ENCODE measurements at places on chromosomes 11 and 22. TPM values are rescaled to one million over a fixed set of nuclear protein-coding genes. Genes with fewer than 3 reads are reported as not detected.

LRRC4C gene
- total RNA-seq, result 0.41 TPM

NLRP6 gene
- 0.09 TPM for total RNA-seq

HEPACAM gene
- total RNA-seq, result not detected

ARHGAP42 gene
- 32.5 TPM for total RNA-seq

ANO5 gene
- total RNA-seq, result 6.7 TPM

SAC3D1 gene
- 26.2 TPM for total RNA-seq

KRTAP5-8 gene
- total RNA-seq, result not detected

SGSM1 gene
- 4.1 TPM for total RNA-seq

SMC1B gene
- total RNA-seq, result 0.11 TPM

BEST1 gene
- 0.17 TPM for total RNA-seq

RAB38 gene
- 17.5 TPM for total RNA-seq

CRYBB3 gene
- total RNA-seq, result not detected

GRCh38 chr11:116537709-116538108 is 235.1 kb downstream of the BUD13 start:
- peaks cover 8% of the 10 kb centered on the region for H3K27me3 ChIP-seq
- peaks cover 11% of the 10 kb centered on the region for H3K4me1 ChIP-seq
- DNase-seq, result no peak
- H3K36me3 ChIP-seq, result no peaks in the 10 kb centered on the region
- H3K27ac ChIP-seq, result no peak overlapping the region

GRCh38 chr11:31089117-31089516 is 280.4 kb downstream of the DCDC1 start:
- peaks cover 20% of the 10 kb centered on the region for H3K36me3 ChIP-seq
- H3K27ac ChIP-seq, result no peak overlapping the region
- no peak for DNase-seq

GRCh38 chr11:96293598-96294021 is 49.4 kb downstream of the MAML2 start:
- H3K27ac ChIP-seq, result no peak overlapping the region
- H3K27me3 ChIP-seq, result no peaks in the 10 kb centered on the region
- no peak for DNase-seq
- H3K36me3 ChIP-seq, result no peaks in the 10 kb centered on the region

DNA sequence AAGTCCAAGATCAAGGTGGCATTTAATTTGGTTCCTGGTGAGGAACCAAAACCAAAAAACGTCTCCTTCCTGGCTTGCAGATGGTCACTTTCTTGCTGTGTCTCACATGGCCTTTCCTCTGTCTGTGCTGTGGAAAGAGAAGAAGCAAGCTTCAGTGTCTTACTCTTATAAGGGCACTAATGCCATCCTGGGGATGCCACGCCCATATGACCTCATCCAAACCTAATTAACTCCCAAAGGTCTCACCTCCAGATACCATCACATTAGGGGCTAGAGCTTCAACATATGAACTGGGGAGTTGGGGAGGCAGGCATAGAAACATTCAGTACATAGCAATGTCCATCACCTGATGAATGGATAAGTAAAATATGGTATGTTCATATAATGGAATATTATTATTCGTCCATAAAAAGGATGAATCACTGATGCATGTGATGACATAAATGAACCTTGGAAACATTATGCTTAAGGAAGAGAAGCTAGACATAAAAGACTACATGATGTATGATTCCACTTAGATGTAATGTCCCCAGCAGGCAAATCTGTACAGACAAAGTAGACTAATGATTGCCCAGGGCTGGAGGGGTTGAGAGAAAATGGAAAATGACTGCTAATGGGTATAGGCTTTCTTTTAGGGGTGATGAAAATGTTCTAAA is 78.6 kb upstream of the B3GNT6 start:
- H3K4me3 ChIP-seq, result no peak overlapping the region
- no peak for DNase-seq
- H3K27me3 ChIP-seq, result no peaks in the 10 kb centered on the region
- no peak overlapping the region for H3K27ac ChIP-seq
- peaks cover 6% of the 10 kb centered on the region for H3K4me1 ChIP-seq

DNA sequence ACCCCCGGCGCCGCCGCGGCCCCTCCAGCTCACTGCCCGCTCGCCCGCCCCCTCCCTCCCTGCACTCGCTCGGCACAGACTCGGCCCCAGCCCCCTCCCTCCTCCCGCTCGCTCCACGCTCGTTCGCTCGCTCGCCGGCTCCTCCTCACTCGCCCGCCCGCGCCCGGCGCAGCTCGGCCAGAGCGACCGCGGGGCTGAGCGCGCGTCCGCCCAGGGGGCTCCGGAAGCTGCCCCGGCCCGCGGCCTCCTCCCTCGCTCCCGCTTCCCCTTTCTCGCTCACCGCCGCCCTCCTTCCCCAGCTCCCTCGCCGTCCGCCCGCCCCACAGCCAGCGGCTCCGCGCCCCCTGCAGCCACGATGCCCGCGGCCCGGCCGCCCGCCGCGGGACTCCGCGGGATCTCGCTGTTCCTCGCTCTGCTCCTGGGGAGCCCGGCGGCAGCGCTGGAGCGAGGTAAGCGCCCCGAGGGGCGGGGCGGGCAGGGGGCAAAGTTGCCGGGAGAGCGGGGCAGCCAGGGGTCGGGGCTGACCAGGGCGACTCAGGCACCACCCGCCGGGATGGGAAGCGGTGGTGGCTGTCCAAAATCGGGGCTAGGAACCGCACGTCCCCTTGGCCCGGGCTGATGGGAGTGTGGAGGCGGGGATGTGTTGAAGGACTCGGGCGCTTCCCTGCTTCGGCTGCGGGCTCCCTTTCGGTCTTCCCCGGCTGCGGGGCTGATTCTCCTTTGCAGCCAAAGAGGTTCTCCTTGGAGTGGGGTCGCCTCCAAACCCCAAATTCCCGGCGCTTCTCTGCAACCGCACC is at the start of gene SEZ6L:
SEZ6L (plus strand) TSS at position 148 of the 797 bp plus-strand sequence; CDS start at position 356, 208 bp downstream.
- peak within 1 kb of the TSS; percentile 80 for H3K4me3 ChIP-seq
- peaks cover 72% of the 10 kb centered on the region for H3K27me3 ChIP-seq
- H3K4me1 ChIP-seq, result peaks cover 30% of the 10 kb centered on the region
- H3K27ac ChIP-seq, result no peak within 1 kb of the TSS
- no peaks in the 10 kb centered on the region for H3K36me3 ChIP-seq

- no peaks in the 10 kb centered on the region for H3K4me1 ChIP-seq
- DNase-seq, result no peak
- H3K27me3 ChIP-seq, result no peaks in the 10 kb centered on the region
These were observed 38.2 kb downstream of the SHISA8 start for GRCh38 chr22:41876675-41877074.

GRCh38 chr11:99260696-99261095 is 239.9 kb downstream of the CNTN5 start:
- H3K4me1 ChIP-seq, result no peaks in the 10 kb centered on the region
- H3K27me3 ChIP-seq, result no peaks in the 10 kb centered on the region
- H3K4me3 ChIP-seq, result no peak overlapping the region
- DNase-seq, result no peak

- peaks cover 40% of the 10 kb centered on the region for H3K4me1 ChIP-seq
- no peak overlapping the region for H3K27ac ChIP-seq
- no peaks in the 10 kb centered on the region for H3K27me3 ChIP-seq
- peaks cover 16% of the 10 kb centered on the region for H3K36me3 ChIP-seq
- DNase-seq, result no peak
These were observed 18.7 kb downstream of the LDLRAD3 start for GRCh38 chr11:35962369-35963138.

- no peaks in the 10 kb centered on the region for H3K4me1 ChIP-seq
- peaks cover 16% of the 10 kb centered on the region for H3K36me3 ChIP-seq
- peak overlapping the region; percentile 10 for H3K27ac ChIP-seq
- DNase-seq, result no peak
These were observed 37.6 kb downstream of the ATXN10 start for GRCh38 chr22:45709060-45709739.

DNA sequence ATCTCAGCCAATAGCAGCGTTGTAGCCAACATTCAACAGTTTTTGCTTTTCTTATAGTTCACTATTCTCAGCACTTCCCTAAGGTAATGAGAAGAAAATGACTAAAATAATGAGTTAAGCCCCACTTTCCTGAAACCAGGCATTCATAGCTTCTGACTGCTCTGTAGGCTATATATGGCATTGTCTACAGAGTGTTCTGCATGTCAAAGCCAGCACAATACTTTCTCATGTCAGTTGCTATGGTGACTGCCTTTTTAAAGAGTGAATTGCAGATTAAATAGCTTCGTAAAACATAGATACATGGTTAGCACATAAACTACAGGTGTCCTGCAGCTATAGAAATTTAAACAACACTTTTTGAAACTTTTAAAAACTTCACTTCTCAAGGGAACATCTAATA is 1256.1 kb upstream of the CNTN5 start:
- H3K4me3 ChIP-seq, result no peak overlapping the region
- H3K36me3 ChIP-seq, result peaks cover 5% of the 10 kb centered on the region

- H3K36me3 ChIP-seq, result peaks cover 11% of the 10 kb centered on the region
- no peak overlapping the region for H3K4me3 ChIP-seq
- no peak overlapping the region for H3K27ac ChIP-seq
These were observed 72.2 kb downstream of the CWF19L2 start for GRCh38 chr11:107385361-107385981.

- H3K4me3 ChIP-seq, result no peak overlapping the region
- H3K36me3 ChIP-seq, result no peaks in the 10 kb centered on the region
- no peak overlapping the region for H3K27ac ChIP-seq
- DNase-seq, result no peak
These were observed 7.2 kb upstream of the BID start for GRCh38 chr22:17781319-17782031.

DNA sequence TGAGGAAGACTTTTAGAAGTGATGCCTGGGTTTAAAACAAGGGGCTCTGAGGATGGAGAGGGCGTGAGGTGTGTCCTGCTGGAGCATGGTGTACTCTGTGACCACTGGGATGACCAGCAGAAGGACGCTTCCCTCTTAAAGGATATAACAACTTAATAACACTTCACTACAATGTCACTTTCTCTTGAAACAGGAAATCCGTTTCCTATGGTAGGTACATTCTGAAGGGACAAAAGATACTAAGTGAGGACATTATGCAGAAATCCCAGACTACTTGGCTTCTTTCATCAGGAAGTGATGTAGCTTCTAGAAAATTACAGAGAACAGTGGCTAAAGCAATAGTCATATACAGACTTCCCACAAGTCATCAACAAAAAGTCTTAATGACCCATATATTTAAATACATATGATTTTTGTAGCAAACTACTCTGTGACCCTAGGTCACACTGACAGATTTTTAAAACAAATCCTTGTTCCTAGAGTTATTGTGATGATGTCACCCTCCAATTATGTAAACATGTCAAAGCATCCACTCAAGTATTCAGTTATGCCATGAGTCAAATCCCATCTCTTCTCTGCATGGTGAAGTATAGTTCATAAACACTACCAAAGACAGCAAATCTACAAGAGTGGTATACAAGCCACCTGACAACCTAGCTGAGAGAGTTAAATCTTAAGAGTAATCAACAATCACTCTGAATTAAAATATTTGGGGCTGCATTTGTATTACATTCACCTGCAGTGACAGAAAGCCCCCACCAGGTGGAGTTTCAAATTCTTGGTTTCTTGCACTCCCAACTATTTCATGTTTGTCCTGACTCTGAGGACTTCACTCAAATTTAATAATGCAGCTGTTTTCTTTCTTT is 32.8 kb downstream of the PITPNB start:
- H3K27ac ChIP-seq, result peak overlapping the region; percentile 54
- H3K4me1 ChIP-seq, result peaks cover 55% of the 10 kb centered on the region
- H3K4me3 ChIP-seq, result no peak overlapping the region
- peaks cover 33% of the 10 kb centered on the region for H3K36me3 ChIP-seq
- DNase-seq, result peak; percentile 46
- H3K27me3 ChIP-seq, result no peaks in the 10 kb centered on the region

DNA sequence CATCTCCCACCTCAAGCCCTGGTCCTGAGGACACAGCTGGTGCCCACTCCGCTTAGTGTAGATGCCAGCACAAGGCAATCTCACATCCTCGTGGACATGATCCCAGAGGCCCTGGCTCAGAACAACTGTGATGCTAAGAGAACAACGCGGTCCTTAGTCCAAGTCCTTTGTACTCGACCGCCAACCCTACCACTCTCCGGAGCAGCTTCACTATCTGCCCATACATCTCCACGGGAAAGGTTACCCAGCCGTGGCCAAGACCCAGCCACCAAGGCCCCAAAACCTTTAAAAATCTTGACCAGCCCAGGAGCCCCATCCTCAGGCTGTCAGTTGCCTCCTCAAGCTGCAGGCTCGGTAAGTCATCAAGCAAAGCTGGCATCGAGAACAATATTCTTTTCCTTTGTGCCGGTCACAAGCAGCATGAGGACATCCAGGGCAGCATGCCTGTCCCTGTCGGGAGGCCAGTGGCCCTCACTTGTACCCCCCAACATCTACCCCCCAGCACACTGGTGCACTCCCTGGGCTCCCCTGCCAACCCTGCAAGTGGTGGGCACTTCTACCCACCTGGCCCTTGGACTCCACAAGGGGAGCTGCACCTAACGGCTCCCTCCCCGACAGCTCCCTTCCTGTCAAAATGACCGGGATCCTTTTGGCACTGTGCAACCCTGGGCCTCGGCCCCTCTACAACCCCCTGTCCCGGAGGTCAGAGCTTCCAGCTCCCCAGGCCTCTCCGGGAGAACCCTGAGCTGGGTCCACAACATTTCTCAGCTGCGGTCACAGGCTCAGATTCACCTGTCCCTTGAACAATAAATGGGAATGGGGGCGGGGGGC is 2.5 kb downstream of the OSBPL5 start:
- no peak overlapping the region for H3K27ac ChIP-seq
- peak overlapping the region; percentile 29 for H3K4me3 ChIP-seq
- H3K36me3 ChIP-seq, result no peaks in the 10 kb centered on the region

GRCh38 chr22:29917052-29917902 is 34.3 kb downstream of the MTMR3 start:
- H3K27ac ChIP-seq, result 0 out of 2 replicates have a peak overlapping the region, but pooled peaks have one; percentile 28
- DNase-seq, result no peak
- no peaks in the 10 kb centered on the region for H3K27me3 ChIP-seq
- peaks cover 54% of the 10 kb centered on the region for H3K4me1 ChIP-seq
- 0 out of 2 replicates have a peak, but pooled peaks cover 1% of the 10 kb centered on the region for H3K36me3 ChIP-seq

DNA sequence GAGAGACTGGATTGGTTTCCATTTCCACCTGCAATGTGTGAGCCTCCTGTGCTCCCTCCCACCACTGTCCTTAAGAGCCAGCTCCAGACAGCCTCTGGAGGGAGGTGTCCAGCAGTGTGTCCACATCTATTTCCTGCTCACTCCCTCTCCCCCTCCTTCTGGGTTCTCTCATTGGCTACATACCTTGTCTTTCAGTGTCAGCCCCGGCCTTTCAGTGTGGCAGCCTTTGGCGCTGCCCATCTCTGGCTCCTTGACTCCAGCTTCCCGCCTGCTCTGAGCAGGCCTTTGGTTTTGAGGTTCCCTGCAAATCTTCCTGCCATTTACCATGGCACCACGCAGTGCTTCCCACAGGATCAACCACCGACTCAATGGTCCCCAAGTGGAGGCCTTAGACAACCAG is 19.0 kb upstream of the PTPRJ start:
- no peaks in the 10 kb centered on the region for H3K36me3 ChIP-seq
- H3K4me3 ChIP-seq, result no peak overlapping the region
- DNase-seq, result no peak
- no peak overlapping the region for H3K27ac ChIP-seq

GRCh38 chr11:131688048-131688693 is 317.8 kb downstream of the NTM start:
- H3K4me1 ChIP-seq, result 0 out of 2 replicates have a peak, but pooled peaks cover 6% of the 10 kb centered on the region
- H3K27ac ChIP-seq, result no peak overlapping the region
- peak; percentile 81 for DNase-seq
- H3K27me3 ChIP-seq, result peaks cover 24% of the 10 kb centered on the region
- no peak overlapping the region for H3K4me3 ChIP-seq

GRCh38 chr11:26698224-26698623 is 23.6 kb downstream of the SLC5A12 start:
- H3K27ac ChIP-seq, result no peak overlapping the region
- peaks cover 3% of the 10 kb centered on the region for H3K4me1 ChIP-seq
- no peaks in the 10 kb centered on the region for H3K36me3 ChIP-seq
- DNase-seq, result no peak
- no peak overlapping the region for H3K4me3 ChIP-seq

Data from WTC11 (cell line).